ENCODE measurements at places on chromosomes 11 and 22.

- no peaks in the 10 kb centered on the region for H3K27me3 ChIP-seq
- no peaks in the 10 kb centered on the region for H3K4me1 ChIP-seq
- H3K4me3 ChIP-seq: no peak overlapping the region
- no peak overlapping the region for H3K27ac ChIP-seq
- no peak for DNase-seq
Observed at GRCh38 chr11:132343445-132344175, 973.2 kb downstream of the NTM start.

- H3K4me3 ChIP-seq: peak overlapping the region; percentile 50
- peaks cover 12% of the 10 kb centered on the region for H3K4me1 ChIP-seq
- DNase-seq: peak; percentile 87
- no peaks in the 10 kb centered on the region for H3K27me3 ChIP-seq
- H3K36me3 ChIP-seq: peaks cover 43% of the 10 kb centered on the region
- H3K27ac ChIP-seq: peak overlapping the region; percentile 54
Observed at GRCh38 chr22:45336971-45337431, 27.3 kb downstream of the FAM118A start.

DNA sequence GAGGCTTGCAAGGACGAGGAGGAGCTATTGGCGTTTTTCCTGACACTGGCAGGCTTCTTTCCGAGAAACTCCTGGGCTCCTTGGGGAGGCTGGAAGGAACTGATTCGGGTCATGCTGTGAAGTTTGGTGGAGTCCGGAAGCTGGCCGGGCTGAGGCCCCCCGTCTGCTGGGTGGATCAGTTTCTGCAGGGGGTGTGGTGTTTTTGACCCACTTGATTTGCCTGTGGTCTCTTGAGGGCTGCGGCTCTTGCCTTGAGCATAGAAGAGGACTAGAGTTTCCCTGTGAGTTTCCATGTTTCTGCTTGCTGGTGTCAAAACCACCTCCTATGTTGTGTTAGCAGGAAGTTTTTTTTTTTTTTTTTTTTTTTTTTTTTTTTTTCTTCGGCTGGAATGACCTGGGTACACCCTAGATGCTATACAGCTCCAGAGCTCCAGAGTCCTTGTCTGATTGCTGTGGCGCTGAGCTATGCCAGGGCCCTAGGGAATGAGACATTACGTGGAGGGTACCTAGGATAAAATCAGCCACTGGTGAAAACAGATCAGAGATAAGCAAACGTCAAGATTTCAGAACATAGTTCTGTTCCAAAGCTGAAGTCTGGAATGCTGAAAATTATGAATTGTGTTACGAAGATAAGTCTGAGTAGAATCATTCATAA, 728 bp downstream of the TBC1D22A start:
- peak overlapping the region; percentile 93 for H3K4me3 ChIP-seq
- H3K27me3 ChIP-seq: no peaks in the 10 kb centered on the region
- H3K4me1 ChIP-seq: peaks cover 27% of the 10 kb centered on the region
- no peaks in the 10 kb centered on the region for H3K36me3 ChIP-seq
- peak overlapping the region; percentile 96 for H3K27ac ChIP-seq
- DNase-seq: peak; percentile 82

GRCh38 chr11:31806186-31806927, 4.8 kb downstream of the PAX6 start:
- H3K27me3 ChIP-seq: peaks cover 71% of the 10 kb centered on the region
- no peak for DNase-seq
- no peaks in the 10 kb centered on the region for H3K36me3 ChIP-seq

- no peaks in the 10 kb centered on the region for H3K4me1 ChIP-seq
- no peak overlapping the region for H3K27ac ChIP-seq
- no peak for DNase-seq
- no peaks in the 10 kb centered on the region for H3K27me3 ChIP-seq
- no peak overlapping the region for H3K4me3 ChIP-seq
Observed at GRCh38 chr11:110472858-110473257, 43.1 kb downstream of the FDX1 start.

DNA sequence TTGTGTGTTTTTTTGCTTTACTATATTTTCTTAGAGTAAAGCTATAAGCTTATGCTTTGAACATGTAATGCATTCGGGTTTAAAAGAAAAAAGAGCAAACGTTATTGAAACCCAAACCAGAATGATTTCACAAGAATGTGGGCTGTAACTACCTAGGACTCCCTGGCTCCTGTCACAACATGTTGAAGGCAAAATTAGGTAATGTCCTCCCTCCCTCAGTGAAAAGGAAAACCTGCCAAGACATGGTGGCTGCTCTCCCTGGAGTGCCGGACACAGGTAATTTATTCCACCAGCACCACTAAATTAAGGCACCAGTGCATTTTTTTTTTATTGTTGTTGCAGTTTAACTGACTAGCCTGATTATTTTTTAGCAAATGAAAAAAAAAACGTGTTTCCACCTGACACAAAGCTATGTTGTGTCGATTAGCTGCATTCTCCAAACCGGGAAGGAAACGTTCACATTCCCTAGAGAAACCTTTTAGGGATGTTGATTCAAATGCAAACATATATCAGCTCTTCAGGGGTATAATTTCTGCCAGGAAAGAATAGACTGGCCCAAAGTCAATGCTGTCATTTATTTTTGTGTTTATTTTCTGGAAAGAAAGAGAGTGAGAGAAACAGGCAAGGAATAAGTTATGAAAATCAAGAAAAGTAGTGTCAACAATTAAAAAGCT, 134.6 kb downstream of the CCDC34 start:
- H3K27ac ChIP-seq: no peak overlapping the region
- no peaks in the 10 kb centered on the region for H3K27me3 ChIP-seq
- no peak for DNase-seq
- H3K36me3 ChIP-seq: no peaks in the 10 kb centered on the region
- H3K4me1 ChIP-seq: no peaks in the 10 kb centered on the region
- no peak overlapping the region for H3K4me3 ChIP-seq

- H3K4me1 ChIP-seq: peaks cover 76% of the 10 kb centered on the region
- peak overlapping the region; percentile 10 for H3K4me3 ChIP-seq
- H3K27me3 ChIP-seq: no peaks in the 10 kb centered on the region
- peak overlapping the region; percentile 50 for H3K27ac ChIP-seq
- H3K36me3 ChIP-seq: peaks cover 74% of the 10 kb centered on the region
Observed at GRCh38 chr11:65436412-65437032, 13.9 kb downstream of the NEAT1 start.

GRCh38 chr11:1669546-1670218, 27.3 kb upstream of the KRTAP5-6 start:
- no peaks in the 10 kb centered on the region for H3K4me1 ChIP-seq
- DNase-seq: no peak
- no peak overlapping the region for H3K27ac ChIP-seq
- no peaks in the 10 kb centered on the region for H3K27me3 ChIP-seq
- H3K36me3 ChIP-seq: no peaks in the 10 kb centered on the region

DNA sequence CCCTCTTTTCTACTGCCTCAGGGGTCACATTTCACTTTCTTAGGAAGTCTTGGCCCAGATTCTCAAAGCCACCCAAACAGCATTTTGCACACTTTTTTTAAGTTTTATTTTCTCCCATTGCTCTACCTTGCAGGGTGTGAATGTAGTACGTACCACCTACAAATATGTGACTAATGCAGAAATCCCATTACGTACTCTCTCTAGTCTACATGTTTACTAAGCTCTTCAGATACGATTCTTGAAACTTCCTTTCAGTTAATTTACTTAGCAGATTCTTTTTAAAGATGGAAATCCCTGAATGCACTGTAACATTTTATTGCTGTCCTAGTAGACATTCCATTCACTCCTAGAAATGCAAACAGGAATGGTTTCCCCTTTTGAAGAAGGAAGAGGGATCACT, 61.3 kb downstream of the LRRC4C start:
- H3K4me1 ChIP-seq: no peaks in the 10 kb centered on the region
- no peak overlapping the region for H3K27ac ChIP-seq
- DNase-seq: no peak
- H3K27me3 ChIP-seq: no peaks in the 10 kb centered on the region

GRCh38 chr11:95135155-95135554, 45.5 kb downstream of the ENDOD1 start:
- DNase-seq: no peak
- no peaks in the 10 kb centered on the region for H3K27me3 ChIP-seq
- peaks cover 12% of the 10 kb centered on the region for H3K36me3 ChIP-seq

- H3K27ac ChIP-seq: no peak overlapping the region
- H3K27me3 ChIP-seq: no peaks in the 10 kb centered on the region
- no peaks in the 10 kb centered on the region for H3K4me1 ChIP-seq
- no peak overlapping the region for H3K4me3 ChIP-seq
- no peak for DNase-seq
Observed at GRCh38 chr11:21461701-21462100, 731.2 kb upstream of the ANO5 start.

DNA sequence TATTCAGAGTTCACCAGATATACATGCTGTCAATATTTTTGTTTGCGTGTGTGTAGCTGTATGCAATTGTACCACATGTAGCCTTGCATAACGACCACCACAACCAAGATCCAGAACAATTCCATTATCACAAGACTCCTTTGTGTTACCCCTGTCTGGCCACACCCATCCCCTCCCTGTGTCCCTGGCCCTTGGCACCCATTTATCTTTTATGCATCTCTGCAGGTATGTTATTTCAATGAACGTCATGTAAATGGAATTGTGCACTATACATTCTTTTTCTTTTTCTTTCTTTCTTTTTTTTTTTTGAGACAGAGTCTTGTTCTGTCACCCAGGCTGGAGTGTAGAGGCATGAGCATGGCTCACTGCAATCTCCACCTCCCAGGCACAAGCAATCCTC, 9.7 kb upstream of the PAFAH1B2 start:
- no peaks in the 10 kb centered on the region for H3K36me3 ChIP-seq
- no peak overlapping the region for H3K4me3 ChIP-seq
- no peak for DNase-seq
- H3K27me3 ChIP-seq: no peaks in the 10 kb centered on the region

DNA sequence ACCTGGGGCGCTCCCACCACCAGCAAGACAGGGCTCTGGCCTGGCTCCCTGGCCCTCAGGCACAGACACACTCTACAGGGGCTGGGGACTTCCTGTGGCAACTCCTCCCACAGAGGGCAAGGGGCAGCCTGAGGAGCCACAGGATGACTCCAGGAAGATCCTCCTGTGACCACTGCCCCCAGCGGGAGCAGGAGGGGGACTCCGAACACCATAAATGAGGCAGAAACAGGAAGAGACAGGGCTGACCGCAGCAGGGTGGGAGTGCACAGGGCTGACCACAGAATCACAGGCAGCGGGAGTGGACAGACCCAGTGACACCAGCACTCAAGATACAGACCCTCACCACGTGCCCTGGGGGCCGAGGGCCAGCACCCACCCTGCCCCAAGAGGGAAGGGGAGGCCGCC, 10.8 kb downstream of the ARAP1 start:
- H3K36me3 ChIP-seq: no peaks in the 10 kb centered on the region
- H3K27ac ChIP-seq: no peak overlapping the region
- H3K4me3 ChIP-seq: no peak overlapping the region
- H3K4me1 ChIP-seq: peaks cover 16% of the 10 kb centered on the region
- H3K27me3 ChIP-seq: no peaks in the 10 kb centered on the region

DNA sequence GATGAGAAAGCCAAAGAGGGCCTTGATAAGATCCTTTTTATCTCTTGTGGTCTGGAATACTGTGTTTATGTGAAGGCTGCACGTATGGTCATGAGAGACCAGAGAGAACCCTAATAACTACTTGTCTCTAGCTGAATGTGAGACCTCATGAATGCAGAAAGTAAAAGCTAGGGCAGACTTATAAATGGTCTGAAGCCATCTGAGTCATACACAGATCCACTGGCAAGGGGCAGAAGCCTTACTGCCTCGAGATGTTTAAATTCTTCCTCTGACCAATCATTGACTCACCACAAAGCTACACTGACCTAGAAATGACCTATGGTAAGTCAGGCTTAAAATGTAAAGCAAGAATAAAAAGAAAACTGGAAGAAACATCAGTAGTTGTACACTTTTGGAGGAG, 22.7 kb upstream of the OR4B1 start:
- DNase-seq: no peak
- H3K27ac ChIP-seq: no peak overlapping the region
- H3K4me1 ChIP-seq: no peaks in the 10 kb centered on the region
- no peaks in the 10 kb centered on the region for H3K36me3 ChIP-seq
- no peak overlapping the region for H3K4me3 ChIP-seq

DNA sequence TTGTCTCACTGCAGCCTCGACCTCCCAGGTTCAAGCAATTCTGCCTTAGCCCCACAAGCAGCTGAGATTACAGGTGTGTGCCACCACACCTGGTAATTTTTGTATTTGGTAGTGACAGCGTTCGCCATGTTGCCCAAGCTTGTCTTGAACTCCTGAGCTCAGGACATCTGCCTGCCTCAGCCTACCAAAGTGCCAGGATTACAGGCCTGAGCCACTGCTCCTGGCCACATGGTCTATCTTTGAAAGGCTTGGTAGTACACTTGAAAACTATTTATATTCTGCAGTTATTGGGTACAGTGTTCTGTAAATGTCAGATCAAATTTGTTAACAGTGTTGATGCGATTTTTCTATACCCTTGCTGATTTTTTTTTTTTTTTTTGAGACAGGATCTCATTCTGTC, 9.5 kb downstream of the CRYBA4 start:
- H3K4me3 ChIP-seq: no peak overlapping the region
- no peak for DNase-seq
- no peak overlapping the region for H3K27ac ChIP-seq

Data from ascending aorta (tissue), 2 donors.